ENCODE measurements at places on chromosomes 7 and 10.

GRCh38 chr7:37173670-37174069 lies 275.0 kb downstream of the ELMO1 start:
- DNase-seq = no peak

GRCh38 chr7:50217821-50218281 lies 86.7 kb upstream of the IKZF1 start:
- DNase-seq = no peak

- DNase-seq = no peak
These were observed 85.6 kb upstream of the FRMD4A start for GRCh38 chr10:14416308-14416700.

DNA sequence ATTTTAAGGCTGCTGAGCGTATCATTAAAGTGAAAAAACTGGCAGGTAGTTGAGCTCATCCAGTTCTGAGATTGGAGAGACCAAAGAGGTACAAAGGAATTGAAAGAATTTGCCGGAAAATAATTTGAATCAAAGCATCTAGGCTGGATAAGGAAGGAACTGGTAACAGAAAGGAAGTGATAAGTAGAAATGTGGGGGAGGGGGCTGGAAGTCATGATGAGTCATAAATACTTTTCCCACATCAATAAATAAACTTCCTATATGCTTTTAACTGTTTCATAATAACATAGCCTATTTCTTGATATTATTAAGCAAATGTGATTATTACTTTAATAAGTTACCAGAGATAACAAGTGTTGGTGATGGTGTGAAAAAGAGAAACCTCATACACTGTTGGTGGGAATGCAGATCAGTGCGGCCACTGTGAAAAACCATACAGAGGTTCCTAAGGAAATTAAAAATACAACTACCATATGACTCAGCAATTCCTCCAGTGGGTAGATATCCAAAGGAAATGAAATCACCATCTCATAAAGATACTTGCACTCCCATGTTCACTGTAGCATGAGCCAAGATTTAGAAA lies 27.0 kb downstream of the ZNF438 start:
- no peak for DNase-seq

DNA sequence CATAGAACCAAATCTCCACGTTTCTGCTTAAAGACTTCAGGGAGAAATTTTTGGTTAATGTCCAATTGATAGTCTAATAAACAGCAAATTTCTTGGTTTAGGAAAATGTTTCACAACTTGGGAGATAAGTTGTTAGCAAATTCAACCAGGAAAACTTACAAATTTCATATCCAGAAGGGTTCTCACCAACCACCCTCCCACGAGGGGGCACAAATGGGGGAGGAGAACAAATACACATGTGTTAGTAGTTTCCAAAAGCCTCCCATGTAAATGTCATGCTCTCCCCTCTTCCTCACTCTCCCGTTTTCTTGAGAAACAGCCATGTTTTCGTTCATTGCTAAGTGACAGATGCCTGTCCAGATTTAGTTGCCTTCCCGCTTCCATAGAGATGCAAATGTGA lies 10.5 kb downstream of the DOCK4 start:
- no peak for DNase-seq

All from non-pigmented ciliary epithelial cell (primary cell).